ENCODE measurements at places on chromosomes 2 and 18.

DNA sequence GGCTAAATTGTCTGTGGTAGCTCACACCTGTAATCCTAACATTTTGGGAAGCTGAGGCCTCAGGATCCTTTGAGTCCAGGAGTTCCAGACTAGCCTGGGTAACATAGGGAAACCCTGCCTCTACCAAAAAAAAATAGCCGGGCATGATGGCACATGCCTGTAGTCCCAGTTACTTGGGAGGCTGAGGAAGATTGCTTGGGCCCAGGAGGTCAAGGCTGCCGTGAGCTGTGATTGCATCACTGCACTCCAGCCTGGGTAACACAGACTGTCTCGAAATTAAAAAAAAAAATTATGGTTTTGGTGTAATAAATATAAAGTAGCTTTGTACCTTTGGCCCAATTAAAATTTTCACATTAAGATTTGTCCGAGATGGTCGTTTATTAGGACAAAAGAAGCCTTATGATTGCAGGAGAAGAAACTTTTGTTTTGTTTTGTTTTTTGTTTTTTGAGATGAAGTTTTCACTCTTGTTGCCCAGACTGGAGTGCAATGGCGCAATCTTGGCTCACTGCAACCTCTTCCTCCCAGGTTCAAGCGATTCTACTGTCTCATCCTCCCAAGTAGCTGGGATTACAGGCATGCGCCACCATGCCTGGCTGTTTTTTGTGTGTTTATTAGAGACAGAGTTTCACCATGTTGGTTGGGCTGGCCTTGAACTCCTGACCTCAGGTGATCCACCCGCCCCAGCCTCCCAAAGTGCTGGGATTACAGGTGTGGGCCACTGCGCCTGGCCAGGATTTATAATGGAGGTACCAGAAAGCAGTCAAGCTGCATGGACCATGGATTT is 4.1 kb downstream of the MTA3 start:
- DNase-seq: no peak
- H3K27me3 ChIP-seq: no peaks in the 10 kb centered on the region
- no peak overlapping the region for H3K4me3 ChIP-seq

GRCh38 chr2:113930448-113930847 is 40.6 kb downstream of the ACTR3 start:
- H3K36me3 ChIP-seq: peaks cover 30% of the 10 kb centered on the region
- no peak overlapping the region for H3K4me3 ChIP-seq
- H3K27me3 ChIP-seq: no peaks in the 10 kb centered on the region
- DNase-seq: no peak
- no peak overlapping the region for H3K27ac ChIP-seq

DNA sequence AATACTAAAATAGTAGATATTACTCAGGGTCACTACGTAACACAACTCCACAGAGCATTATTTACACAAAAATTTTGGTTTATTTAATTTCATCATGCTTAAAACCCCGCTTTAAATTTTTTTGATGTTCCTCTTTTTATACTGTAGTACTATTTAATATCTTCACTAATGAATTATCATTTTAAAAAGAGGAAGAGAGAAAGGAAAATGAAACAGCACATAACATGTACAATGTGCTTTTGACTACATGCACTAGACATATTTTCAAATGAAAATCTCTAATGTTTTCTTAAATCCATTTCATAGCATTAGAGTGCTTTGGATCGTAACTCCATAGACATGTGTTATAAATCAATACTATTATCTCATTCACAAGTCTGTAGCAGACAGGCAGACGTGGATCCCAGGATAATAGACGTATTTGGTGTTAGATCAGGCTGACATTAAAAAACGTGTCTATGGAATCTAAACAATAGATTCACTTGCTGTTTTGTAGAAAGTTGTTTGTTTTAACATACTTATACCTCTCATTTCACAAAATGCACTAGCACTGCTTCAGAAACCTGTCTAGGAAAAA is 897.0 kb downstream of the CPS1 start:
- H3K27me3 ChIP-seq: no peaks in the 10 kb centered on the region
- H3K36me3 ChIP-seq: no peaks in the 10 kb centered on the region
- H3K4me1 ChIP-seq: peaks cover 14% of the 10 kb centered on the region
- no peak overlapping the region for H3K27ac ChIP-seq
- no peak for DNase-seq
- H3K4me3 ChIP-seq: no peak overlapping the region

DNA sequence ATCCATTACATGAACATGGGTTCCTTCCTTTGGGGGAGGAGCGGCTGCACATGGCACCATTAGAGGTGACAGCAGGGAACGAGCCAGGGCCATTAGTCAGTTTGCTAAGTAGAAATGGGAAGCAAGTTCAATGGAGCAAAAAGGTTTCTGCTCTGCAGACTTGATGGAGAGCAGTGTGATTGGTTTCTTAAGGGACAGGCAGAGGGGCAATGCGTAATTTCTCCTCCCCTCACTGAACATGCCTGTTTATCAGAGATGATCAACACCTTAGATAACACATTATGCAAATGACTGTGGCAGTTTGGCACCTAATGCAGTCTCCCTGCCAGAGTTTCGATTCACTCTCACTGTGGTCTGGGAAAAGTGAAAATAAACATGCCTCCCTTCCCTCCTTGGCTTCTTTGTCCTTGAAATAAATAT is 414.5 kb downstream of the STK39 start:
- peaks cover 19% of the 10 kb centered on the region for H3K4me1 ChIP-seq
- H3K36me3 ChIP-seq: peaks cover 46% of the 10 kb centered on the region
- H3K27ac ChIP-seq: no peak overlapping the region
- H3K27me3 ChIP-seq: peaks cover 4% of the 10 kb centered on the region
- H3K4me3 ChIP-seq: no peak overlapping the region

GRCh38 chr2:153145470-153145978 is 333.0 kb downstream of the RPRM start:
- H3K4me3 ChIP-seq: no peak overlapping the region
- no peak for DNase-seq
- no peaks in the 10 kb centered on the region for H3K36me3 ChIP-seq
- no peaks in the 10 kb centered on the region for H3K27me3 ChIP-seq
- H3K4me1 ChIP-seq: peaks cover 19% of the 10 kb centered on the region

GRCh38 chr2:231660860-231661259 is 47.5 kb upstream of the PTMA start:
- peaks cover 43% of the 10 kb centered on the region for H3K4me1 ChIP-seq
- no peak for DNase-seq
- no peaks in the 10 kb centered on the region for H3K36me3 ChIP-seq
- H3K27ac ChIP-seq: no peak overlapping the region

- no peaks in the 10 kb centered on the region for H3K27me3 ChIP-seq
- no peaks in the 10 kb centered on the region for H3K36me3 ChIP-seq
- H3K27ac ChIP-seq: no peak overlapping the region
- H3K4me3 ChIP-seq: no peak overlapping the region
- H3K4me1 ChIP-seq: peaks cover 4% of the 10 kb centered on the region
These were observed 15.6 kb downstream of the EFHD1 start for GRCh38 chr2:232649033-232649432.

DNA sequence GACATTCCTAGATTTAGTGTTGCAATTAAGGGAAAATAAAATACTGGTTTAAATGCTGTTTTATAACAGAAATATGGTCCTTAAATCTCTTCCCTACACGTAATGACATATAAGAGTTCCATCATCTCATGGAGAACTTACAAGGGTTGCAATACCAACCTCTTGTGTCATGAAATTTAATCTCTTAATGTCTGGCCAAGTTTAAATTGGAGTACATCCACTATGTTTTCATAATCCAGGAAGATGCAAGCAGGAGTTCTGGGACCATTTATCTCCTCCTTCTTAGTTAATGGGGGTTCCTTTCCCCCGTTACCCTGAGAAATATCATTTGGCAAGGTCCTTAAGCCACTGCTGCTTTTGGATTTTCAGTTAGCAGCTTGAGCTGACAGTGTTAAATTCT is 126.0 kb upstream of the ACVR2A start:
- no peaks in the 10 kb centered on the region for H3K36me3 ChIP-seq
- H3K27me3 ChIP-seq: no peaks in the 10 kb centered on the region
- DNase-seq: no peak
- H3K4me3 ChIP-seq: no peak overlapping the region

DNA sequence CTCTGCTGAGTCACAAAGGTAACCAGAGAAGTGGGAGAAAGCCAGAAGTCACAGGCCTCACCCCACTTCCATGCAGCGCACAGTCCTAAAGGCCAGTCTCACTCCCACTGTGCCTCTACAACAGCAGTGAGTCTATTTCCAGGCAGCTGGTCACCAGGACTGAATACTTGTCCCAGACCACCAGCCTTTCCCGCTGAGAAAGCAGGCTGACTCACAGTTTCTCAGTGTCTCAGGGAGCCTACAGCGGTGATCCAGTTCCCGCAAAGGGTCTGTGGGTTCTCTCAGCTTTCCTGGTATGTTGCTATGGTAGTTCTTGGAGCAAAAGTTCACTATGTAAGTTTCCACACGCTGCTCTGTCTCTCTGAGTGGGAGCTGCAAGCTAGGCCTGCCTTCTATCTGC is 622.5 kb downstream of the RNF144A start:
- peaks cover 13% of the 10 kb centered on the region for H3K36me3 ChIP-seq
- H3K4me1 ChIP-seq: no peaks in the 10 kb centered on the region
- no peak overlapping the region for H3K4me3 ChIP-seq
- DNase-seq: no peak
- no peaks in the 10 kb centered on the region for H3K27me3 ChIP-seq
